Pancreas (tissue), 10 donors: ENCODE measurements at places on chromosomes 13 and 19. TPM values are rescaled to one million over a fixed set of nuclear protein-coding genes. Genes with fewer than 3 reads are reported as not detected.
A peak's percentile ranks its signal among the peaks of the same experiment; 100 is the strongest.

DNA sequence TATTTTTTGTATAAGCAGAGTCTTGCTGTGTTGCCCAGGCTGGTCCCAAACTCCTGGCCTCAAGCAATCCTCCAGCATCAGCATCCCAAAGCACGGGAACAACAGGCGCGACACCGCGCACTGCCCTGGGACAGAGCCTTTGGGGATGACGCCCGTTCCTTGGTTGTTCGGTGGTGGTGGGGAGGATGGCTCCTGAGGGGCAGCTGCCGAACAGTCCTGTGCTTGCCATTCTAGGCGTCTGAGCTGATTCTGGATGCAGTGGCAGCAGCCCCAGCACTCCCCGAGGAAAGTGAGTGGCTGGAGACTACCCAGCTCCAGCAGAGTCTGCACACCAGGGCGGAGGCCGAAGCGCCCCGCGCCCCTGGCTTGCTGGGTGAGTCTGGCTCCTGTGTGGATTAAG lies 6.8 kb upstream of the ZNF135 start:
- DNase-seq = no peak

Gene FCER2
- not detected for total RNA-seq

GRCh38 chr13:79989217-79989661 lies 351.7 kb downstream of the SPRY2 start:
- DNase-seq = no peak

Gene FXYD7
- not detected for total RNA-seq

GRCh38 chr19:43779147-43779819 lies 1.5 kb downstream of the KCNN4 start:
- DNase-seq = no peak

DNA sequence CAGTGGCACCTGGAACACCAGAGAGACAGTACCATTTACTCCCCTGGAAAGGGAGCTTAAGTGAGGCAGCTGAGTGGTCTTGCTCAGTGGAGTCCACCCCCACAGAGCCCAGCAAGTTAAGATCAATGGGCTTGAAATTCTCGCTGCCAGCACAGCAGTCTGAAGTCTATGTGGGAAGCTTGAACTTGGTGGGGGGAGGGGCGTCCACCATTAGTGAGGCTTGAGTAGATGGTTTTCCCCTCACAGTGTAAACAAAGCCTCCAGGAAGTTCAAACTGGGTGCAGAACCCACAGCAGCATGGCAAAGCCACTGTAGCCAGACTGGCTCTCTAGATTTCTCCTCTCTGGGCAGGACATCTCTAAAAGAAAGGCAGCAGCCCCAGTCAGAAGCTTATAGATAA lies 30.3 kb upstream of the CEACAM4 start:
- no peak for DNase-seq

Gene ATP7B
- 6.0 TPM for total RNA-seq

DNA sequence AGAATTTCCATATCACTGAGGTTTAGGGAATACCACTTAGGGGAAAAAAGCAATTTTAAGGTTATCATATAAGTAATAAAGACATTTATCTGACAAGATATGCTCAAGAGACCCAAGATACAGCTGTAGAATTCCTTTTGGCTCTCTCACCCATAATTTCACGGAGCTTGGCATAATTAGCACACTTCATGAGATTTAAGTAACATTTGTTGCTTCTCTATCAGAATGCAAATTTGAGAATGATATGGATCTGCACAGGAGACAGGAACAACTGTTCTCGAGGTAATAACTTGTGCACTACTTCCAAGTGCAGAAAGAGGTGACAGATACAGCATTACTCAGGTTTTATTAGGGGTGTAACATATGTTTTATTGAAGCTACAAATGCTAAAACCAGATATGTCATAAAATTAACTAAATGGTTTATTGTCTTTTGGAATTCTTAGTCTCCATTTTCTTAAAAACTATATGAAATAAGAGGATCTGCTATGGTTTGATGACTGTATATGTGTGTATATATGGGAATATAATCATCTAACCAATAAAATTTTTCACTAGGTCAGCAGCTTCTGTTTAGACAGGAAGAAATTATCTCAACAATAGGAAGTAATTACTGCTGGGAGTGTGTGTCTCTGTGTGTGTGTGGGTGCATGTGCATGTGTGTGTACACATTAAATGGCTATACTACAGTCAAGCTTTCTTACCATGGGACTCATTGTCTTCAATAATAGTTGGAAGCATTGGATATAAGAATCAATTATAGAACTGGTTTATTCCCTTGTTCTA lies 401.3 kb downstream of the PCDH17 start:
- DNase-seq = no peak

Gene RASAL3
- total RNA-seq = 1.7 TPM

DNA sequence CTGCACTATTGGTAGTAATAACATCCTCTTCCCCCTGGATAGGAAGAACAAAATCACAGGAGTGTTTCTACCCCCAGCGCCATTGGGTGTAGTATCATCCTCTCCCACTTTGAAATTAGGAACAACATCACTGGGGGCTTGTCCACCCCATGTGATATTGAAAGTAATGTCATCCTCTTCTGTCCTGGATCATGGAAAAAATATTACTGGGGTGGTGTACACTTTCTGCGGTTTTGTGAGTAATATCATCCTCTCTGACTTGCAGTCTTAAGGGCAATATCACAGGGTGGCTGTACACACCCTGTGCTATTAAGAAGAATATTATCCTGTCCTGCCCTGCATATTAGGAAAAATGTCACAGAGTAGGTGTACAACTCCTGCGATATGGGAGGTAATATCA lies 4.9 kb upstream of the RGCC start:
- DNase-seq = no peak

Gene ZNF730
- total RNA-seq = 0.59 TPM

- DNase-seq = no peak
These were observed 54.0 kb downstream of the SPATA13 start for GRCh38 chr13:24214528-24214927.

DNA sequence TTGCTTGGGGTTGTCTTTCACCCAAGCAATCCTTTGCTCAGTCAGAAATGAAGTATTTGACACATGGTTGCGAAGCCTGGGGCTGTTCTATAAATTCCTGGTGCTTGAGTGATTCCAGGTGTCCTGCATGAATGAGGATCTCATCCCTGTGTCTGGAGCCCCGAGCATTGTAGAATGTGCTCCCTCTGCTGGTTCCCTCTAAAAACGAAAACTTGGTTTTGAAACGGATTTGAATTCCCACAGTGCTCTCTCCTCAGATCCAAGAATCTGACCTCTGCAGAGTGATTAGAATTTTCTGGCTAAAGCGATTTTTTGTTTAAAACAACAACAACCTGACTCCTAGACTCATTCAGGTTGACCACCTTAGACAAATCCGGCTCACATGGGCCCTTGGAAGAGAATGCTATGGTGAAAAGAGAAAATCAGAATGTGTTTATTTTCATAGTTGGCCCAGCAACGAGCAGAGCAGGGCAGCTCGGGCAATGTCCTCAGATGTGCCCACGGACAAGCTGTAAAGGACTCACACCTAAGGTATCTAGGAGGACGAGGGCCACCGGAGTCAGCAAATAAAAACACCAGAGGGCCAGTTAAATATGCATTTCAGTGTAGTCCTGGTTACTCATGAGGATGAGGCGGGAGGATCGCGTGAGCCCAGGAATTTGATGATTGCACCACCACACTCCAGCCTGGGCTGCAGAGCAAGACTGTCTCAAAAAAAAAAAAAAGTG lies 8.7 kb upstream of the ATP12A start:
- peak; percentile 29 for DNase-seq

DNA sequence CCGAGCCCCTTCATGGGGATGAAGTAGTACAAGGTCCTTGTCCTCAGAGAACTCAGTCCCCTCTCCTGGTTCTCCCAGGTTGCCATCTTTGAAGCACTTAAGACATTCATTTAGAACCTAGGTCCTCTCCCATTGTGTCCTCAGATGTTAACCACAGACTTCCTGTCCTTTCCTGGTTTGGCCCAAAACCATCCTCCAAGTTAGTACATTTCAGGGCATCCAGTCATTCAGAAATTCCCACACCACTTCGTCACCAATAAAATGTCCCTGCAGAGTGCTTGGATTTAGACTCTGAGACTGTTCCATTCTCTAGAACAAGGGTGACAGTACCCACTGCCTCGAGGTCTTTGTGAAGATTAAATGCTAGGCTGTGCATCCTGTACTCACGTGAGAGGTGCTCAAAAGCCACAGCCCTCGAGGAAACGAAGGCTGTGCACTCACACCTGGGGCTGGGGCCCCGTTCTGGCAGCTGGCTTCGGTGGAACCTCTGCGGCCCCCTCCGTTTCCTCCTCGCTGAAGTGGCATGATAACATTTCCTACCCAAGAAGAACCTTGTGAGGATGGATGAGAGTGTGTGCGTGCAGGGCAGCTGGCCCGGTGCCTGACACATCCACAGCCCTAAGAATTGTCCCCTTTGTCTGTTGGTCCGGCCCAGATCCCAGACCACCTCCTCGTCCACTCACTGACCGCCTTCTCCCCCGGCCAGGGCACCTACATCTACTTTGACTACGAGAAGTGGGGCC lies 4.7 kb downstream of the LENG1 start:
- no peak for DNase-seq

Gene POU2F2
- total RNA-seq = 0.98 TPM

DNA sequence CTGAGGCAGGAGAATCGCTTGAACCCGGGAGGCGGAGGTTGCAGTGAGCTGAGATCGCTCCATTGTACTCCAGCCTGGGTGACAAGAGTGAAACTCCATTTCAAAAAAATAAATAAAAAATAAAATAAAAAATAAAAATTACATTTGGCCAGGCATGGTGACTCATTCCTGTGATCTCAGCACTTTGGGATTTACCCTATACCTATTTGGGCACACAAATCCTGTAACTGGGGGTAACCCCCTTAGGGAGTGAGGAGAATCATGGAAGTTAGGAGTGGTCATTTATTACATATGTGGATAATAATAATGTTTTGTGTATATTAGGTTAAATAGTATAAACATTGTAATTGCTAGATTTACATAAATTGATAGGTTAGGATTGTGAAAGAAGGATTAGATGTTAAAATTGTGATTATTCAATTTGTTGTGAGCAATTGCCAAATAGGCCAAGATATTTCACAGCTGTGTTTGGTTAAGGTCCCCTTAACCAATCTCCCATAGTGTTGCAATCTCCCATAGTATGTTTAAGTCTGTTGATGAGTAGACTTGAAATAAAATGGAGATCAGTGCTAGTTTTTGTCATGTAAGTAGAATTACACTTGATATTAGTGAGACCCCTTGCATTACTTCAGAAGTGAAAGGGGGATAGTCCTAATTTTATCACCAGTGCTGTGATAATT lies 30.7 kb downstream of the ZNF844 start:
- DNase-seq = no peak

Gene ZNF610
- total RNA-seq = 0.44 TPM

DNA sequence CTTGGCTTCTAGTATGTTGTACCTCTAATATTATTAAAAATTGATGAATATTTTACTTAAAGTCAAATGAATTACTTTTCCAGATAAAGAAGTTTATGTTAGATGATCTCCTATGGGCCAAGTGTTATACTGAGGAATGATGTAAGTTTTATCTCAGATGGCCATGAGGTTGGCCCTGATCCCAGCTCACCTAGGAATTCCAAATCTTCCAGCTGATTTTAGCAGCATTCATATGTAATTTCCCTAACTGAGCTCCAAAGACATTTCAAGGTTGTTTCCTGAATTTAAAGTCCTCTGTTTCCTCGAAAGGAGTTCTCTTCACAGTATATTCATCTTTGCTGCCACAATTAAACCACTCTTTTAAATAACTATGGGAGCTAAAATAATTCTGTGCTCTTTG lies 1670.4 kb upstream of the SPRY2 start:
- DNase-seq = no peak

Gene KLF1
- total RNA-seq = not detected
